Epithelial cell of proximal tubule (primary cell): ENCODE measurements at places on chromosomes 2 and 18.

DNA sequence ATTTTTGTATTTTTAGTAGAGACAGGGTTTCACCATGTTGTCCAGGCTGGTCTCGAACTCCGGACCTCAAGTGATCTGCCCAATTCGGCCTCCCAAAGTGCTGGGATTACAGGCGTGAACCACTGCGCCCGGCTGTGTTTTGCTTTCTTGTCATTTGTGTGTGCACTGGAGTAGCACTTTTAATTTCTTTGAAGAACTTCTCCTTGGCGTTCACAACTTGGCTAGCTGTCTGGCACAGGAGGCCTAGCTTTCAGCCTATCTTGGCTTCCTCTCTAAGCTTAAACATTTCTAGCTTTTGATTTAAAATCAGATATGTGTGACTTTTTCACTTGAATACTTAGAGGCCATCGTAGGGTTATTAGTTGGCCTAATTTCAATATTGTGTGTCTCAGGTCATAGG lies 93.0 kb downstream of the COMMD1 start:
- no peak for DNase-seq

DNA sequence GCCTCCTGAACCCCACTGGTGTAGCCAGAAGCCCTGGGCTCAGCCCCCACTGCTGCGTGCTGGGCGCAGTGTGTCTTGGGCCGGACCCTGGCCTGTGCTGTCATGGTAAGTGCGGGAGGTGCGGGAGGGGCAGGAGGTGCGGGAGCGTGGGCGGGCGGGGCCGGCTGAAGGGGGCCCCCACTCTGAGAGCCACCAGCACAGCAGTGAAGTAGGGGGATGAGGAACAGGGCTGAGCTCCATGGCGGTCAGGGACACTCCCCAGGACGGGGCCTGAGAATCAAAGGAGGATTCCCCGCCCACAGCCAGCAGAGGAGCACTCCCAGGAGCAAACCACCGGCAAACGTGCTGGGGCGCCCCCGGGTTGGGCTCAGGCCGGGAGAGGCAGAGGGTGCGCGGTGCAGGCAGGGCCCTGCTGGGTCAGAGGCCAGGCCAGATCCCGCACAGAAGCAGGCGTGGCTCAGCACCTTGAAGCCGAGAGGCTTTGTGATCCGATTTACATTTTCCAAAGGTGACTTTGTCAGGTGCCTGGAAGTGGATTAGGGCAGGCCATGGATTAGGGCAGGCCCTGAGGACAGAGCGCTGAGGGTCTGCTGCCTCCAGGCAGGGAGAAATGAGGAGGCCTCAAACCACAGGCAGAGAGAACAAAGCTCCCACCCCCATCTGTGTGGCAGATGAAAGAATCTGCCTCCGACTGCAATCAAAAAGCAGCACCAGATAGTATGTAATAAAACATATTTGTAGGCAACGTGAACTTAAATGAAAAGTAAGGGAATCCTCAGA lies 152.0 kb upstream of the RAB6C start:
- DNase-seq = no peak

DNA sequence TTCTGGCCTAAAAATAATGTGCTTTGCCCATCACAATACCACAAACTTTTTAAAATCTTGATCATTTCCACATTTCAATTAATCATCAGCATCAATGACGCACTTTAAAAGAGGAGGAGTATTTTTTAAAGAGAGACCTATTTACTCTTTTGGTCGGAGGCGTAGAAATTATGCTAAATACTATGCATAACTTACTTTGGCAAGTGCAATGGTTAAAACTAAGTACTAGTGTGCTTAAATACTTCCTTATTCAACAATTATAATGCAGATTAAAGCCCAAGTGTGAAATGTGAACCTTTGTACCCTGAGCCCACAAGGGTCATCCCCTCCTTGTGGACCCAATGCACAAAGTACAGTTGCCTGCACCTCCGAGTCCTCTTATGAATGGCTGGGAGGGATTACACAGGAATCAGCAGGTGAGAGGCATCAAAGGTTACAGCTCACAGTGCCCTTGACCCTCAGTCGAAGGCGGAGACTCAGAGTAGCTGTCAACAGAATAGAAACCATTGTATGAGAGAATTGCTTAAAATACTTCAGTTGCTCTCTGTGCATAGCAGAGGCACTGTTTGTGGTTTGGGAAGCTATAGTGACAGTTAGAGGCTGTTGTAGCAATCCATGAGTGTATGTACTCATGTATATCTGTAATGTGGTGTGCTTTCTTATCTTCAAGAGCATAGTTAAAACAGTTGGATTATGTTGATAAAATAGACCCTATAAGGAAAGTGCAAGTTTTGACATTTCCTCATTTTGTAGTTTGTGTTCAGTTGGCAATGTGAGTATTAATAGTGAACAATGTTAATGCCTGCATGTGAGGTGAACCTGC lies 151.7 kb upstream of the ITGA4 start:
- no peak for DNase-seq

- DNase-seq = no peak
These were observed 779 bp downstream of the MALL start for GRCh38 chr2:110114831-110115255.

DNA sequence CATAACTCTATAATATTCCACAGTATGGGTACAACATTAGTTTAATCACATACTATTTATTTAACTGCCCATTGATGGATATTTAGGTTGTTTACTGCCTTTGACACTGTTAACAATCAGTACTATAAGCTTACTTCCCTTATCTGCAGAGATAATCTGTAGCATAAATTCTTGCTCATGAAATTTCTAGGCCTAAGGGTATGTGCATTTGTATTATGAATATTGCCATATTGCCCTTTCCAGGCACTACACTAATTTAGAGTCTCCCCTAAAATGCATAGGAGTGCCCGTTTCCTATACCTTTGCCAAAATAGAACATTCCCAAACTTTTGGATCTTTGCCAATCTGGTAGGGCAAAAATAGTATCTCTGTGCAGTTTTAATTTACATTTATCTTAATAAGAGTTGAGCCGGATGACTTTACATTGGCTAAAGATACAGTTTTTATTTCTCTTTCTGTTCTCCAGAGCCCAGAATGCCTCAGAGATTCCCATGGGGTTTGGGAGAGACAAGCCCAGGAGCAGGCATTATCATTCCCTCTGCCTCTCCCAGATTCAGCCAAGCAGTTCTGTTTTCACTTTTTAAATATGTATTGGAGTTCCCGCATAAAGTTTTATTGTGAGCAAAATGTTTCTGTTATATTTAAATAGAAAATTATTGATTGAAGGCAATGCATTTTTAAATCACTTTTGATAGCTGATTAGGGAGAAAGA lies 102.8 kb downstream of the CAPN13 start:
- DNase-seq = no peak

GRCh38 chr2:39416140-39416539 lies 20.9 kb downstream of the MAP4K3 start:
- no peak for DNase-seq

GRCh38 chr2:99656994-99657393 lies 167.2 kb upstream of the REV1 start:
- DNase-seq = no peak

DNA sequence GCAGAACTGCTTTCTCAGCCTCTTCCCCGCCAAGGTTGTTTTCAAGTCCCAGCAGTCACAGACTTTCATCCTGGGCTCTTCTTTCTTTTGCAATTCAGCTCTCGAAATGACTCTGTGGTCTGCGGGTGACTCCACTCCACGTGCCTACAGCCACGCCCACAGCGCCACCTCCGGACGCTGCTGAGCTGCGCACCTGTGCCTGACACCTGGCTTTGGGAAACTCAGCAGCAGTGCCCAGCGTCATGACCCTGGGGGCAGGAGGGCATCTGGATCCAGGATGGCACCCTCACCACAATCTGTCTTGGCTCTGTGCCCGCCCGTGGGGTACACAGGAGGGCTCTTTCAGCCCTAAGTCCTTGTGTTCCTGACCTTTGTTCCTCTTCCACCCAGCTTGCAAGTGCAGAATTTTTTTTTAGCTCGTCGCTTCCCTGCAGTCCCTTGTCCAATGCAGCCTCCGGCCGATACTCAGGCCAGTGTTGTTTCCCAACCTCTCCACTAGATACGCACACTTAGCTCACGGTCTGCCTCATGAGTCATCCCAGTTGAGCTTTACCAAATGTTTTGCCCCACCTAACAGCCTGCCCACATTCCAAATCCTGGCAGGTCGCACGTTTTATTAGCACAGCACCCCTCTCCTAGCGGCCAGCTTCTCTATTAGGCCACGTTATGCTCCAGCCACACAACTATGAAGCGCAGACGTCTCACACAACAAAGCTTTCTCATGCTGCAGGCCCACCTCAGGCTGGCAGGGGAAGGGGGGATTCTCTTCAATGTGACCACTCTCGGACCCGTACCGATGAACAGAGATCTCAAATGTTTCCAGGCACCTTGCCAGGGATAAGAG lies 6.5 kb upstream of the CAPN10 start:
- no peak for DNase-seq

DNA sequence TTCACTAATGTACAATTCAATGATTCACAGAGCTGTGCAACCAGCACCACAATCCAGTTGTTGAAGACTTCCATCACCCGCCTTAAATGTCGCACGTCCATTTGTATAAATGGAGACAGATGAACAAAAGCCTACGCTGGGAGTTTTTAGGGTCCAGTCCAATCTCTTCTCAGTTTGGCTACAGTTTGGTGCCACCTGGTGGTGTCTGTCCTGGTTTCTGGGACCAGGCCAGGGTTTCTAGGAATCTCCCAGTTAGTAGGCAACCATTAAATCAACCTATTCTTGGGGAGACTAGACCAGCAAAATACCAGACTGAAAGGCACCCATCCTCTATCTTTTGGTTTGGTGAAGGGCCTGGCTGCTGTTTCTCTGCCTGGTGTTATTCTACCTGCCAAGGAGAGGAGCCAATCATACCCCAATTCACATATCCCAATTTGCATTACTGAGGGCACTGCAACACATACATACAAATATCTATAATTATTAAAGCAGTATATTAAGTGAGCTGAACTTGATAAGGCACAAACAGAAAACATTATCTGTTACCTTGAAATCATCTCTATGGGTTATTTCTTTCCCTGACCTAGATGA lies 3.2 kb upstream of the DDX1 start:
- DNase-seq = no peak

GRCh38 chr2:100819370-100820272 lies at the start of gene NPAS2:
Gene NPAS2 (plus strand): TSS chr2:100820139. CDS start chr2:100904755, 84,616 bp downstream.
- DNase-seq = no peak

DNA sequence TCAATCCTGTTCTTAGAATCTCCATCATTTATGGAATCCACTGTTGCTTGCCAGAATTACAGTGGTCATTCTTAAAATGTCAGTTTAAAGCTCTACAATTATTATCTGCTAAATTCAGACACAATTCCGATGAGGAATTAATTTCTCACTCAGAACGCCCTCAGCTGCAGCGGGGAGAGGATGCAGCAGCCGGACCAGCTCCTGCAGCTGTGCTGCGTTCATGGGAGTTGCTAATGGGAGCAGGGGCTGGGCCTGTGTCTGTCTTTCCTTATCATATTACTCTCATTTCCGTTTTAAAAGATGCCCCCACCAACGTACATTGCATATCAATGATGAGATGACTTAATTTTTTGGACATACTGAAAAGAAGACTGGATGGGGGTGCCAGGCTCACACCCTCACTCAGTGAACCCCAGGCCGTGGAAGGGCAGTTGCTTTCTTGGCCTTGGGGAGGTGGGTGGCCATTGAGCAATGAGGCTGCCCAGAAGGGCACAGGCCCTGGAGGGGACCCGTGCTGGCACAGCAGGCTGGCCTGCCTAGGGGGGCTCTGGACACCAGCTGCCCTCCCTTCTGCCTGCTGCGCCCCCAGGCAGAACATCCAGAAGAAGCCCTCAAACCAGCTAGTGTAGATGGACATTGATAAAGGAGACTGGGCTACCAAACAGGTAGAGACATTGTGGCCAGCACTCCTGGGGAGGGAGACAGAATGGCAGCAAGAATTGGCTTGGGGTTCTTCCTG lies 503.6 kb upstream of the MYT1L start:
- DNase-seq = no peak

DNA sequence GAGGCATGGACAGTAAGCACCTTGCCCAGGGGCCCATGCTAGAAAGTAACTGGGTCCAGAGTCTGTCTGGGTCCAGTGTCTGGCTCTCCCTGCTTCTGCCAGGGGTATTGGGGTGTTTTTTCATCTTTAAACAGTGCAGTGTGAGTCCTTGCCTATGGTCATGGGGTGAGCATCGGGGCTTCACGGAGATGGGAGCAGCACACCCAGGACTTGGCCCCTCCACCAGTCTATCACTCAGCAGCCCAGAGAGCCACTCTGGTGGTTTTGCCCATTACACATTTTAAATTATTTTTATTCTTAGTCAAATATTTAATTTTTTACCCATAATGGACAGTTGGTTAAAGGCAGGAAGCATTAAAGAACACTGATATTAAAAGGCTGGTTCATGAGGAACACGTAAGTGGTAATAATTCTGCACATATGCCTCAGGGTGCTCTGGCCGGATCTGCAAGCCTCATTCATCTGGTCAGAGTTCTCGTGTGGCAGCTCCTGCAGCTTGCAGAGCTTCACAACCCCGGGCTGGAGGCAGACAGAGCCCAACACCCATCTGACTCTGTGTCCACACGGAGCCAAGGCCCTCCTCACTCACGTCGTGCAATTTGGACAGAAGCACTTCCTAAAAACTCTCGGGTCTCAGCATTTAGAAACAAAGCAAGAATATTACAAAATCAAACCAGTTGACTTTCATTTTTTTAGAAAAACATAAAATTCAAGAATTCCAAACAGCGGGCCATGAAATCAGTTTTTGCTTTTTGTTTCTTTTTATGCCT lies 204.1 kb downstream of the CTIF start:
- DNase-seq = no peak

DNA sequence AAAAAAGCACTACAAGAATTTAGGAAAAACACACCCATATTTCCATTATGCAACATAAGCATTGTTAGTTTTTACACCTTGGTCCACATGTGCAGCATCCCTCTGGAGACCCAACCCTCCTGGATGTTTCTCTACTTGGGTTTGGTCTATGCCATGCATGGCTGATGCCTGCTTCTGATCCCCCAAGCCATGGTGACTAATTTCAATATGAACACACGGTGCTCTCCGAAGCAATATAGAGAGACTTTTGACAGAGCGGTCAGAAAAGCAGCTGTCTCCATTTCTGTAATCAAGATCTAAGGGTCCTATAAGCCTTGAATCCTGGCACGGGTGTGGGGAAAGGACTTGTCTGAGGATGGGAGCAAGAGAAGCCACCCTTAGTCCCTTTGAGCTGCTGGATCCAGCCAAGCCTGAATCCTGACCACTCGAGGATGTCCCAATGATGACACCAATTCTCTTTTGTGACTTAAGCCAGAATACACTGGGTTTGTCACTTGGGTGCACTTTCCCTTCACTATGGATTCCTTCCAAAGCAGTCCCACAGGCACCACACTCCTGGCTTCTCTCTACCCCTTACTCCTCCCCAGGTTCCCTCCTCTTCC lies 91.5 kb downstream of the ACTR2 start:
- DNase-seq = no peak

- DNase-seq = no peak
These were observed 50.5 kb upstream of the ST8SIA3 start for GRCh38 chr18:57301573-57302559.

- peak; percentile 23 for DNase-seq
These were observed 63.8 kb downstream of the EHD3 start for GRCh38 chr2:31297751-31298150.
